ENCODE measurements at places on chromosomes 4 and X. TPM values are rescaled to one million over a fixed set of nuclear protein-coding genes. Genes with fewer than 3 reads are reported as not detected.

DNA sequence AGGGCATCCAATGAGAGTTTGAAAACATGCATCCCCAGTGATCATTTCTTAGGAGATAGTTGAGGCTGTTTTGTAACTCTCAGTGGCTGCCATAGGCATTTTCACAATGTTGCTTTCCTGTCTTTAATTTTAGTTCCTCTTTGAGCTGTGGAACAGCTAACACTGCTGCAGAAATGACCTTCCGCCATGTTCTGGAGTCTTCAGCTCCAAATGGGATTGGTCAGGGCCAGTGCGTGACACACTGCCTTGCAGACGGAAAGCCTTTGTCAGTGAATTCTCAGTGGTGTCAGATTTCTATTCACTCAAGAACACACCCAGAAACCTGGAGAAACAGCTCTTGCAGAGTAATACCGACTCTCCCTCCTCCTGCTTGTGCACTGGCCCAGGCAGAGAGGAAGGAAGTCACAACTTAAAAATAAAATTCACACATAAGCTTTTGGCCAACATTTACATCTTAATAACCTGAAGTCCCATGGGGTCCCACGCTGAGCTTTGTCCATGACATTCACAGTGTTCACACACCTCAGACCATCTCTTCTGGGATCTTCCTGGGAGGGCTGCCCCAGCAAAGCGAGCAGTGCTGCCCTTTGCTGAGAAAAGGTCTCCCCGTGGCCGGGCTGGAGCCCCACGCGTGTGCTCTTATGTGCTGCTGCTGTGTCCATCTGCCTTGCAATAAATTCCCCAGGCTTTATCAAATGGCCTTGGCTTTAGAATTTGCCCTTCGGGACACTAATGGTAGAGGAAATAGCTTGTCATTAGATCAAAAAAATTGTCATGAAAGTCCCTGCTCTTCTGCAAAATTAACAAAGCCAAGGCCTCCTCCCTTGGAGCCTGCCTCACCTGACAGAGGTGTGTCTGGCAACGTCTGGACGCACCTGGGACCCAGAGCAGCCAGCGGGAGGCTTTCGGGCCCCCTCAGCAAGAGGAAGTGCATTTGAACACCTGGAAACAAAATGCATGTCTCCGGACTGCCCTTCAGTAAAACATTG lies 126.8 kb downstream of the IRF2 start:
- no peak overlapping the region for H3K27ac ChIP-seq
- no peaks in the 10 kb centered on the region for H3K36me3 ChIP-seq
- peaks cover 3% of the 10 kb centered on the region for H3K4me1 ChIP-seq
- H3K27me3 ChIP-seq: no peaks in the 10 kb centered on the region

- DNase-seq: no peak
- no peak overlapping the region for H3K4me3 ChIP-seq
- no peaks in the 10 kb centered on the region for H3K36me3 ChIP-seq
- no peaks in the 10 kb centered on the region for H3K4me1 ChIP-seq
These were observed 12.1 kb upstream of the ARAP2 start for GRCh38 chr4:36256398-36256891.

DNA sequence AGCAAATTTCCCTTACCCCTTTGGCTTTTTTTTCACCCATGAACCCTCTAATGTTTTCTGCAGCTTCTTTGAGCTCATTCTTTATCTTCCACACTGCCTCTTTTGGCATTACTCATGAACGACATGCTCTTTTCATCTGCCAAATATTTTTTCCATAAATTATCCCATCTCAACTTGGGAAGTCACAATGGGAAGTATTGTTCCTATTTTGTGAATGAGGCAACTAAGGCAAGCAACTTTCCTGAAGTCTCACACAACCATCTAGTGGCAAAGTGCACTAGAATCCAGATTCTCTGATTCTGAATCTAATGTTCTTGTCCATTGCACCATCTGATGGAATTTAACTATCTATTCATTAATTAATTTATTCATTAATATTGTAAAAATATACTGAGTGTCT lies 625 bp downstream of the RTL9 start:
- no peak overlapping the region for H3K4me3 ChIP-seq
- H3K27ac ChIP-seq: no peak overlapping the region
- no peaks in the 10 kb centered on the region for H3K36me3 ChIP-seq
- no peaks in the 10 kb centered on the region for H3K27me3 ChIP-seq

DNA sequence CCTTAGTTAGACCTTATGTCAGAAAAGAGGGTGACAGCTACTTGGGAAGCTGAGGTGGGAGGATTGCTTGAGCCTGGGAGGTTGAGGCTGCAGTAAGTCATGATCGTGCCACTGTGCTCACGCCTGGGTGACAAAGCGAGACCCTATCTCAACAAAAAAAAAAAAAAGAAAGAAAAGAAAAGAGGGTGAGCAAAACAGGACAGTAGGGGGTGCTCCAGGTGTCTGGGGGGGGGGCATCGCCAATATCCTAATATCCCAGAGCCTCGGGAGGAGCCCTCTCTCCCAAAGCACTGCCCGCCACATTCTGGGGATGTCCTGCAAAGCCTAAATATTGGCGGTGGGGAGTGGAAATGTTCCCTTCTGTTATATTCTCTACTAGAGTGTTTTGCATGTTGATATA lies 120.9 kb upstream of the TBL1X start:
- DNase-seq: no peak
- no peaks in the 10 kb centered on the region for H3K27me3 ChIP-seq
- H3K36me3 ChIP-seq: no peaks in the 10 kb centered on the region
- H3K27ac ChIP-seq: no peak overlapping the region
- no peak overlapping the region for H3K4me3 ChIP-seq

GRCh38 chr4:174627473-174627872 lies 105.2 kb upstream of the HPGD start:
- H3K27me3 ChIP-seq: no peaks in the 10 kb centered on the region
- DNase-seq: no peak

GRCh38 chrX:26613956-26614355 lies 398.0 kb downstream of the MAGEB5 start:
- H3K27ac ChIP-seq: no peak overlapping the region
- DNase-seq: no peak
- no peaks in the 10 kb centered on the region for H3K36me3 ChIP-seq
- no peak overlapping the region for H3K4me3 ChIP-seq

Gene YIPF7
- total RNA-seq: not detected

Gene FHIP1A
- total RNA-seq: under 0.01 TPM

Gene MSN
- total RNA-seq: 107 TPM

Measured in fibroblast of lung (primary cell).